Occipital lobe (tissue), 3 donors: ENCODE measurements at places on chromosomes 7 and 10. TPM values are rescaled to one million over a fixed set of nuclear protein-coding genes. Genes with fewer than 3 reads are reported as not detected.

The SUN3 gene
- not detected for total RNA-seq

The NXPH1 gene
- 47.4 TPM for total RNA-seq

The HPSE2 gene
- not detected for total RNA-seq

The GRID2IP gene
- 1.2 TPM for total RNA-seq

The GJD4 gene
- not detected for total RNA-seq

The FGFBP3 gene
- 29.8 TPM for total RNA-seq

The COL17A1 gene
- total RNA-seq, result not detected

The ICA1 gene
- 49.8 TPM for total RNA-seq

The CPN1 gene
- total RNA-seq, result not detected

The ZNF32 gene
- total RNA-seq, result 57.6 TPM

The CCDC71L gene
- total RNA-seq, result 91.9 TPM
